Caco-2 (cell line): ENCODE measurements at places on chromosomes 3 and 15.

GRCh38 chr3:68479779-68480178 is 452.6 kb downstream of the TAFA4 start:
- DNase-seq, result no peak

- DNase-seq, result no peak
Observed at GRCh38 chr3:7897655-7898054, 604.0 kb upstream of the LMCD1 start.

- no peak for DNase-seq
Observed at GRCh38 chr3:119809249-119810017, 27.5 kb downstream of the NR1I2 start.

- no peak for DNase-seq
Observed at GRCh38 chr3:115233021-115233420, 85.9 kb upstream of the ZBTB20 start.
